ENCODE measurements at places on chromosomes 2 and 18. TPM values are rescaled to one million over a fixed set of nuclear protein-coding genes. Genes with fewer than 3 reads are reported as not detected.

Gene CACNB4
- total RNA-seq = not detected

Gene NAT8
- not detected for total RNA-seq

DNA sequence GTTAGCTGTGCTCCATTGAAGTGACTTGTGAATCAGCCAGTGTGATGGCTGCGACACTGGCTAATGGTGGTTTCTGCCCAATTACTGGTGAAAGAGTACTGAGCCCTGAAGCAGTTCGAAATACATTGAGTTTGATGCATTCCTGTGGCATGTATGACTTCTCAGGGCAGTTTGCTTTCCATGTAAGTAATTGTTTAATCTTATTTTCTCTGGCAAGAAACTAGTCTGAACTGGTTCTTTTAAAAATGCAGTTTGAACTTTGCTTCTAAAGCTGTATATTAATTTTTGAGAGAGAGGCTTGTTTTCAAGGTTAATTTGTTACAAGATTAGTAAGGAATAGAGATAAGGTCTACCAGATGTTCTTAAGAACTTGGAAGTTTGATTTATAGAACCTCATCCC lies 46.7 kb downstream of the GLS start:
- DNase-seq = no peak

DNA sequence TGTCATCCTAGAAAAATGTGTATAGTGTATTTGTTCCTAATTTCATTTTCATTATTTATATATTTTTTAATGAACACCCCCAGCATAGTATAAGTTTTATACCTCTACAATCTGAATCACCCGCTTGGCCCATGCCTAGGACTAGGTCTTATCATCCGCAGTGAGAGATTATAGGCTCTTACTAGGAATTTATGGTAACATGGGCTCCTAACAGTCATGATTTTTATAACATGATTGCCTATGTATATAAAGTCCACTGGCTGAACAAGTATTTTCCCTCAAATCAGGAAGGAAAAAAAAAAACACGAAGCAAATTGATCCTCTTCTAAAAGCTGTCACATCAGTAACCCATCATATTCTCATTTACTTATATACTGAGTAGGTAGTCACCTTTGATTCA lies 666.1 kb upstream of the NRXN1 start:
- DNase-seq = no peak

- DNase-seq = no peak
These were observed 223.8 kb downstream of the DLGAP1 start for GRCh38 chr18:4231260-4231659.

Gene CD207
- total RNA-seq = not detected

- no peak for DNase-seq
These were observed 166.8 kb downstream of the NRP2 start for GRCh38 chr2:205849136-205849535.

DNA sequence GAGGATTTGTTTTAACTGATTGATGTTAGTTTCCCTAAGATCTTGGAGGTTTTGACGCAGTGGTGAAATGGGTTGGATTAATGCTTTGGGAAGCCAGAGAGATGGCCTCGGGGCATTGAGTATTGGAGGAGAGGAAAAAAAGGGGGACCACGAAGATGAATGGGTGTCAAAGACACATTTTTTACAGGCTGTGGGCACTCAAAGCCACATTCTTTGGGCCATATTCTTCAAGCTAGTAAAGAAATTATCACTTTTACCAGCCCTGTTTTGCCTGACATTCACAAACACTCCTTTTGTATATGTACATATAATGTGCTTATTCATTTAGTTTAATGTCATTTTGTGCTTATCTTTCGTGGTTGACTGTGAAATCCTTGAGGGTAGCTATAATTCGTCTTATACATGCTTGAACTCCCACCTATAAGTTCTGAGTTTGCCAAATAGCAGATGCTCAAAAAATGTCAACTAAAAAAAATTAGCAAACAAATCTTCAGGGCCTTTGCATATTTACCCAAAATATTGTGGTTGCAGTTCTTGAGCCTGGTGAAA lies 146.3 kb downstream of the ARL6IP6 start:
- no peak for DNase-seq

- no peak for DNase-seq
These were observed 113.0 kb downstream of the RND3 start for GRCh38 chr2:150374492-150374891.

GRCh38 chr2:179655627-179656026 lies 205.8 kb downstream of the ZNF385B start:
- DNase-seq = no peak

Gene M1AP
- total RNA-seq = not detected

DNA sequence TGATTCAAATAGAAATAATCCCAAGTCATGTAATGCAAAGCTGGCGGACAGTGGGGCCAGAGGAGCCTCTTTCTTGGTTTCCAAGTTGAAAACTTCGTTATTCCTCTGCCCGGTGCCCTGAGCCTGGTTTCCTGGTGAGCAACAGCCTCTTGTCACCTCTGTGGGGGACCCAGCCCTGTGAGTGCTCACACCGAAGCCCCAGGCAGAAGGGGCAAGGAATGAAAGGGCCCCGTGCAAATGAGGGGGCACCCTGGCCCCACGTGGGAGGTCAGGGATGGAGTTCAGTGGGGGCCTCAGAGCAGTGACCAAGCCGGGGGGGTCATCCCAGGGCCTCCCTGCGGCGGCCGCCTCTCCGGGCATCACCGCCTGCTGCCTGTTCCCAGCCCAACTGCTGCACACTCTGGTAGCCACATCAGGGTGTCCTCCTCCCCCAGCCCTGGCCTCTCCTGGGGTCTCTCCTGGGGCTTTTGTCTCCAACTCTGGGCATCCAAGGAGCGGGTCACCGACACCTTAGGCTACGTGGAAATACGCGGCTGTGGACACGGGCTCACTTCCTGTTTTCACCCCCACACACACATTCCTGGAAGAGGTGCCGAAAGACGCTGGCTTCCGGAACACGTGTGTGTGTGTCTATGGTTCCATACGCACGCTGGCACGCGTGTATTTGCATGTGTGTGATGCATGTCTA lies 64.5 kb downstream of the TWIST2 start:
- DNase-seq = no peak

- no peak for DNase-seq
These were observed 142.3 kb upstream of the ITGA6 start for GRCh38 chr2:172285010-172285621.

- DNase-seq = no peak
These were observed 262.7 kb upstream of the EPAS1 start for GRCh38 chr2:46034535-46034934.

Gene CXCR1
- not detected for total RNA-seq

Gene GAL3ST2
- total RNA-seq = not detected

Gene PIEZO2
- 5.5 TPM for total RNA-seq

Gene ACAA2
- total RNA-seq = 144 TPM

DNA sequence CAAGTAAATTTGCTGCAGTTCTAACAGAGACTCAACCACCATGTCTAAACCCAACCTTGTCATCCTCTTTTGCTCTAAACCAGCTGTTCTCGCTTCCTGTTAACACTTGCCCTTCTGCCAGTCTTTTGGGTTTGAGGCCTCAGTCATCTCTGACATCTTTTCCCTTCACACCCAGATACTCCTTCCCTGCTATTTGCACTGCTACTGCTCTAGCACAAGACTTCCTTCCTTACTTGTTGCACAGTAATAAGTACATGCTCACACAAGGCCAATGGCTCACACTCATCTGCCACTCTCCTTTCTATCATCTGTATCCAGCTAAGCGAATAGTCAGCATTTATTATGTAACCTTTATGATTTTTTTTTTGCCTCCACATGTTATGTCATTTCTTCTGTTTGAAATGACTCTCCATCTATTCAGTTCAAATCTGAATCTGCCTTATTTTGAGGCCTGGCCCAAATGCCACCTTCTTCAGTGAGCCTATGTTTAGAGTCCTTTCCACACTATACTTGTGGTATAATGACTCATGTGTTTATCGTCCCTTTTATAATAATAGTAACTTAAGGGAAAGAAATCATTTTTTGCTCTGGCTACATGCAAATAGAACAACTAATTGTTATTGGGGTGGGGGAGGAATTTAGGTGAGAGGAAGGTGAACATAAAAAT lies 22.5 kb upstream of the CDKL4 start:
- no peak for DNase-seq

- DNase-seq = no peak
These were observed 103.4 kb upstream of the RNU4ATAC start for GRCh38 chr2:121427187-121427689.

DNA sequence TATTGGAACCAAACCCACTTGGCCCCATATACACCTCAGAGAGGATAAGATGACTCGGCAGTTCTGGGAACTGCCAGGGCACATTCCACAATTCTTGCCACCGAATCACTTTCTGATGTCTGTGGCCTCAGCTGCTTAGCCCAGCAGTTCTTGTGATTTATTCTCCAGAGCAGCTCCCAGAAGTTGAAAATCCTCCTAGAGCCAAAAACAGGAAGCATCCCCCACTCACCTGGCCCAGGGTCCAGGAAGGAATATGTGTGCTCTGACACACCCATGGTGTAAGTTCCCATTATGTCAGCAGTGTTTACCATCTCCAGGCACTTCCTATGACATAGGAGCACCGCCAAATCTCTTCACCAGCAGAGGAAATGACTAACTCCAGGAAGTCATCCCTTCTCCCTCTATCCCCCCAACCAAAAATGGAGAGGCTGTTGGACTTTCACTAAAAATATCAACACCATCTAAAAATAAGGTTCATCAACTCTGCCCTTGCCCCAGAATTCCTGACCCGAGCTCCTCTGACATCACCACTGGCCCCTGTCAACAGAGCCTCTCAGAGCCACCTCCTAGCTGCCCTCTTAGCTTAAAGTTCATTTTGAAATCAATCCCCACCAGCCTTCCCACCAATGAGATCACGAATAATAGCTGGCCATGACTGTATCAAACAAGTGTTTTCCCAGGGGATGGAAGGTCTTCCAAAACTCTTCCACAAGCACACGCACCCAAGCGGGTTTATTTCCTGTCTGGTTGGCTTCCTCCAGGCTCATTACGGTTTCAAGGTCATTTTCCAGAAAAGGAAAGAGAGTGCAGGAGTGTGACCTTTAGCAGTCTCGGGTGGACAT lies 223.1 kb upstream of the PARD3B start:
- no peak for DNase-seq

Gene MC2R
- total RNA-seq = not detected

- no peak for DNase-seq
These were observed 762.7 kb upstream of the TMEFF2 start for GRCh38 chr2:192957425-192957824.

Gene CCDC142
- total RNA-seq = 12.4 TPM

DNA sequence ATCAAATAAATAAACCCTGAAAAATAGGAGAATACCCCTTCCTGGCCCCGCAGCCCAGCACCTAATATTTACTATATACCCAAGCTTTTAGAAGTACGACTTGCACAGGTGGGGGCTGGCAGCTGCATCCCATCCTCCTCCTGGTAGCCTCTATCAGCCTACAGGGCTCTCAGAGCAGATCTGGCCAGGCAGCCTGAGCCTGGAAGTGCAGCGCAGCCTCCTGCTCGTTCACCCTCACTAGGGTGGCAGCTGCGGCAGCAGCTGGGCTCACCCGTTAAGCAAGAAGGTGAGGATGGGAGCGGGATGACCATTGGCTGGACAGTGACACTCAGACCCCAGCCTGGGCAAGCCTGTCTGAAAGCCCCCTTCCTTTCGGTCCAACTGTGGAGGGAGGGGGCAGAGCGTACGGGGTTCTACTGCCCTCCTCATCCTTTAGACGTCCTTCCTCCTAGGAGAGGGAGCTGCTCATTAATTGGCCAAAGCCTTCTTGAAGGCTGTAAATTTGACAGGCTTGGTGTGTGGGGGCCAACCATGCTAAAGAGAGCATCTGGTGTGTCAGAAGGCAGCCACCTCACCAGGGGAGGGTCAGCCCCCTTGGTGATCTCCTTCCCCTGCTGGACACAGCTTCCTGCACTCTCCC lies 23.3 kb downstream of the MPHOSPH10 start:
- DNase-seq = no peak

Gene UGT1A9
- total RNA-seq = not detected

- DNase-seq = peak; percentile 11
These were observed 50.0 kb downstream of the DPYSL5 start for GRCh38 chr2:26897807-26898479.

All from SJSA1 (cell line).